ENCODE measurements at places on chromosomes 7 and 10. TPM values are rescaled to one million over a fixed set of nuclear protein-coding genes. Genes with fewer than 3 reads are reported as not detected.

BLNK gene
- 0.51 TPM for total RNA-seq

GRCh38 chr7:112873831-112874553, 83.8 kb upstream of the TMEM168 start:
- DNase-seq, result peak; percentile 80

DNA sequence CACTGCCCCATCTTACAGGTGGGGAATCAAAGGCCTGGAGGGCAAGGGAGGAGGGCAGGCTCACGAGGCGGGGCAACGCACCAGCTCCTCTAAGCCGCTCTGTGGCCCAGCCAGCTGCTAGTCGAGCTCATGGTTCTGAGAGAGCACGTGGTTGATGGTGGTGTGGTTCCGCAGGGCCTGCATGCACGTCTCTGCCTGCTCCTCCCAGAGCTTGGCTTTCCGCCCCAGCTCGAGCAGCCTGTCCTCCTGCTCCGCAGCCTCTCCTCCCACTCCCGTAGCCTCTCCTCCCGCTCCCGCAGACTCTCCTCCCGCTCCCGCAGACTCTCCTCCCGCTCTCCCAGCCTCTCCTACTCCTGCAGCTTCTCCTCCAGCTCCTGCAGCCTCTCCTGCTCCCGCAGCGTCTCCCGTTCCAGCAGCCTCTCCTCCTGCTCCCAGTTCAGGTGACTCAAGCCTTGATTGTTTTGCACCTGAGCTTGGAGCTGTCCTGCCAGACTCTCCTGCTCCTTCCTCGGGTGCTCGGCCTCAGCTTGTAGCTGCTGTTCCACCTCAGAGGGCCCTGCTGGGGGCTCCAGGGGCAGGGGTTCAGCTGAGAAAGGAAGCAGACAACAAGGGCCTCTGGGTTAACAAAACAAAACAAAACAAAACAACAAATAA, 19.1 kb upstream of the MTPAP start:
- peak; percentile 9 for DNase-seq

DNA sequence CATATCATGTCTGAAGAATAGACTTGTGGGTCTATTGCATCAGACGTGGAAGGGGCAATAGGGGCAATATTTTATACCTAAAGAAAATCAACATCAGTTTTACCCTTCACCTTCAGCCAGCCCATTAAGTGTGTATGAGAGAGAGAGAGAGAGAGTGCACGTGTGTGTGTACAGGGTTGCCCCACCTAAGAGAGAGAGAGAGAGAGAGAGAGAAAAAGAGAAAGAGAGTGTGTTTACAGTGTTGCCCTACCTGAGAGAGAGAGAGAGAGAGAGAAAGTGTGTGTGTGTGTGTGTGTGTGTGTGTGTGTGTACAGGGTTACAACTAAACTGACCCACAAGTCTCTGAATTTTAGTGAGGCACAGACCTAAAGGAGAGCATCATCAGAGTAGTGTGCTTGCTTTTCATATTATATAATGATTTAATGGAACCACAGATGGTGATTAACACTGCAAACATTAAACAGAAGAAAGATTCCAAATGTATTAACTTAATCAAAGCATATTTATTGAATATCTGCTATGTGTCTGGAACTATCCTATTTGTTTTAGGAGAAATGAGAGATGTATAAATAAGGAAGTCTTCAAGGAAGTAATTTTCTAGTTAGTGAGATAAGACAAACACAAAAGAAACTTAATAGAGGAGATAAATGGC, 66.8 kb downstream of the CD36 start:
- DNase-seq, result no peak

DNA sequence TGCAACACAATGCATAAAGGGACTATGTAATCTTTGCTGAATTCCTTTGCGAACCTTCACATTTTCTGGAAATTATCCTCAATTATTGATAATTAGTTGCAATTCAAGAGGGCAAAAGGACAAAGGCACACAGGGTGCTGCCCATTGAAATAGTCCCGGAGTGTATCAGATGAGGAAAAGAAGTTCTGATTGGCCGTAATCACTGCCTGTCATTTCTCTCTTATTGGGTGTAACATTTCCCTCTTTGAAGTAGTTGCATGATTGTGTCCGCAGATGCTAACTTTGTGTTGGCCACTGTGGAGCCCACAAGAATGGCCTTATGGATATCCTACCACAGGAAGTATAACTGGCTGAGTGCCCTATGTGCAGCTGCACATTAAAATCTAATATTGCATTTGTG, 35.1 kb upstream of the TAS2R16 start:
- no peak for DNase-seq

DNA sequence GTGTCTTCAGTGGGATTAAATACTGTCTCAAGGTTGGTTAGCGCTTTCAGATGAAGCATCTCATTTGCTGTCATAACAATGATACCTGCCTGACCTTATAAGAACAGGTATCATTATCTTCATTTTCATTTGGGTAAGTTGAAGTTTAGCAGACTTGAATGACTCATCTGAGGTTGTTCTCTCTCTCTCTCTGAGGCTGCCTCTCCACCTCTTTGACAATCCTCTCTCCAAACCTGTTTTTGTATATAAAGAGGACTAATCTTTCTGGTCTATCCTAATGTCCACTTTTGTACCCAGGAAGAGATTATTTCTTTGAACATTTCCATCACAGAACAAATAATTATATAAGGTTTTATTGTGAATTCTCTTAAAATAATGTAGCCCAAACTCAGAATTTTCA, 291.4 kb downstream of the KLF6 start:
- DNase-seq, result no peak
